ENCODE measurements at places on chromosomes 5 and 9.

- no peak for DNase-seq
Observed at GRCh38 chr5:123283499-123283898, 139.7 kb downstream of the CEP120 start.

DNA sequence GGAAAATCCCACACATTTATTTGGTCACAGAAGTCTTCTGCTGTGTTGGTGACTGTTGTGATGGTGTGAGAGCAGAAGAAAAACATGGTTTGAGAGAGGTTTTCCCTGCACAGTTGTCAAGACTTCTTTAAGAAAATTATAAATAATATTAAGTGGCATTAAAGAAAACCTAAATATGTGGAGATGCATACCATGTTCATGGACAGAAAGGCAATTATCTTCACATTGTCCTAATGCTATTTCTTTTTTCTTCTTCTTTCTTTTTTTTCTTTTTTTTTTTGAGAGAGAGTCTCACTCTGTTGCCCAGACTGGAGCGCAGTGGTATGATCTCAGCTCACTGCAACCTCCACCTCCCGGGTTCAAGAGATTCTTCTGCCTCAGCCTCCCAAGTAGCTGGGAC is 24.3 kb upstream of the ERGIC1 start:
- DNase-seq, result no peak

GRCh38 chr5:89036704-89037489 is 153.9 kb upstream of the MEF2C start:
- DNase-seq, result no peak

DNA sequence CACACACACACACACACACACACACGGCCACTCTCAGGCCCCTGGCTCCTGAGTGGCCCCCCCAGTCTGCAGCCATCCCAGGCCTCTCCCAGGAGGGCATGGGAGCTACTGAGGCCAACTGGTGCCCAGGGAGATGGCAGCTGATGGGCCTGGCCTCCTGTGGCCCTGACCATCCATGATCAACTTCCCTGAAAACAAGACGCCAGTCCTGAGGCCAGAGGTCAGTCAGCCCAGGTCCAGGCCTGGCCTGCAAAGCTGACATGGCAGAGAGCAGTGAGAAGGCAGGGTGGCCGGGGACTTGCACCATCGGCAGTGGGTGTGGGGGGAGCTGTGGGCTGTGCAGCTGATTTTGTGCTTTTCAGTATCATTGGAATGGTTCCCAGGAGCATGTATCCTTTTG is 47.0 kb downstream of the SARDH start:
- no peak for DNase-seq

- DNase-seq, result no peak
Observed at GRCh38 chr5:160470437-160471361, 49.0 kb downstream of the PTTG1 start.

Measured in head of caudate nucleus (tissue), 42 donors.